ENCODE measurements at places on chromosomes 4 and X. TPM values are rescaled to one million over a fixed set of nuclear protein-coding genes. Genes with fewer than 3 reads are reported as not detected.

DNA sequence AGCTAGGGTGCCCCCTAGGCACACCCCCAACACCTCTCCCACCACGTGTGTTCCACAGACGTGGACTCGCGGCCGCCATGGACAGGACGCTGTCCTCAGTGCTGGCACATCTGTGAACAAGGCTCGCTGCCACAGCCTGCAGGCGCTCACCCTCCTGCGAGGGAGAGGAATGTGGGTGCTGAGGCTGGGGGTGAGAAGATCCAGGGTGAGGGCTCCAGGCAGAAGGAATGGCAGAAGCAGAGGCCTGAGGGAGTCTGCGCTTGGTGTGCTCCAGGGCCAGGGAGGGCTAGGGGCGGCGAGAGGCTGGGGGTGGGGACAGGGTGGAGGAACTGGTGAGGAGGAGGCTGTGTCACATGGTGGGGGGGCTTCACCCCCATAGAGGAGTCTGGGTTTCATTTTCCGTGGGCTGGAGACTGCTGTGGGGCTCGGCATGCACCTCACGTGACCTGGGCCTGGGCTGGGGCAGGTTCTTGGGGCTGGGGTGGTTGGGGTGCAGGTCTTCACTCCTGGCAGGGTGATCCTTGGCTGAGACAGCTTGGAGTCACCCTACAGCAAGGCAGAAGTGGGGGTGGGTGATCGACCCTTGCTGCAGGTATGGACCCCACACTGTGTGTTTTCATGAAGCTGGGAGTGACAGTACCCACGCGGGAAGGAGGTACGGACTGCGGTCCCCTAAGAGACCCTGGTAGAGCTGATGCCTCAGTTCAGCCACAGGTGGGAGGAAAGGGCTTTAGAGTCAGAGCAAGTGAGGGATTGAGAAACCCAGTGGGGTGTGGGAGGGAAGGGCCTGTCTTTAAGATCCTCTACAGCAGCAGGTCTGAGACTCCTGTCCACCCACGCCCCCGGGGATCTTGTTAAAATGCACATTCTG is 103.7 kb downstream of the PSAPL1 start:
- no peak for DNase-seq
- no peaks in the 10 kb centered on the region for H3K36me3 ChIP-seq
- H3K4me1 ChIP-seq: no peaks in the 10 kb centered on the region
- H3K27ac ChIP-seq: no peak overlapping the region

DNA sequence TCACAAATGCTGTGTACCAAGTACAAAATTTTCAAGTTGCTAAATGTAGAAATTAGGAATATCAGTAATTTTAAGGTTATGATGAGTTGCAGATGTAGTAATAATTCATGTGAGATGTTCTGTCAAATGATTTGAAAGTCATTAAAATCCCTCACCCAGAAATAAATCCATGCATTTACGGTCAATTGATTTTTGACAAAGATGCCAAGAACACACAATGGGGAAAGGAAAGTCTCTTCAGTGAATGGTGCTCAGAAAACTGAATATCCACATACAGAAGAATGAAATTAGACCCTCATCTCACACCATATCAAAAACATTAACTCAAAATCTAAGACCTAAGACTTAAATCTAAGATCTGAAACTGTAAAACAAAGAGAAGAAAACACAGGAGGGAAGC is 12.9 kb upstream of the BMPR1B start:
- no peaks in the 10 kb centered on the region for H3K36me3 ChIP-seq
- H3K27me3 ChIP-seq: no peaks in the 10 kb centered on the region
- H3K27ac ChIP-seq: no peak overlapping the region
- H3K4me3 ChIP-seq: no peak overlapping the region
- H3K4me1 ChIP-seq: no peaks in the 10 kb centered on the region

UGT2B10 gene
- not detected for total RNA-seq

- peak overlapping the region; percentile 97 for H3K27ac ChIP-seq
- no peaks in the 10 kb centered on the region for H3K27me3 ChIP-seq
- H3K36me3 ChIP-seq: peaks cover 6% of the 10 kb centered on the region
- H3K4me1 ChIP-seq: peaks cover 45% of the 10 kb centered on the region
- DNase-seq: peak; percentile 84
Observed at GRCh38 chr4:118834960-118835569, 861 bp downstream of the SEC24D start.

NSDHL gene
- 3.4 TPM for total RNA-seq

GRCh38 chrX:17592117-17592516 is 145.2 kb upstream of the SCML1 start:
- H3K4me3 ChIP-seq: no peak overlapping the region
- no peak for DNase-seq
- H3K27ac ChIP-seq: no peak overlapping the region
- H3K36me3 ChIP-seq: no peaks in the 10 kb centered on the region
- H3K27me3 ChIP-seq: no peaks in the 10 kb centered on the region

GRCh38 chr4:138107023-138107422 is 135.1 kb downstream of the SLC7A11 start:
- H3K4me1 ChIP-seq: peaks cover 21% of the 10 kb centered on the region
- no peak overlapping the region for H3K27ac ChIP-seq
- no peaks in the 10 kb centered on the region for H3K36me3 ChIP-seq
- H3K27me3 ChIP-seq: no peaks in the 10 kb centered on the region
- no peak overlapping the region for H3K4me3 ChIP-seq

DNA sequence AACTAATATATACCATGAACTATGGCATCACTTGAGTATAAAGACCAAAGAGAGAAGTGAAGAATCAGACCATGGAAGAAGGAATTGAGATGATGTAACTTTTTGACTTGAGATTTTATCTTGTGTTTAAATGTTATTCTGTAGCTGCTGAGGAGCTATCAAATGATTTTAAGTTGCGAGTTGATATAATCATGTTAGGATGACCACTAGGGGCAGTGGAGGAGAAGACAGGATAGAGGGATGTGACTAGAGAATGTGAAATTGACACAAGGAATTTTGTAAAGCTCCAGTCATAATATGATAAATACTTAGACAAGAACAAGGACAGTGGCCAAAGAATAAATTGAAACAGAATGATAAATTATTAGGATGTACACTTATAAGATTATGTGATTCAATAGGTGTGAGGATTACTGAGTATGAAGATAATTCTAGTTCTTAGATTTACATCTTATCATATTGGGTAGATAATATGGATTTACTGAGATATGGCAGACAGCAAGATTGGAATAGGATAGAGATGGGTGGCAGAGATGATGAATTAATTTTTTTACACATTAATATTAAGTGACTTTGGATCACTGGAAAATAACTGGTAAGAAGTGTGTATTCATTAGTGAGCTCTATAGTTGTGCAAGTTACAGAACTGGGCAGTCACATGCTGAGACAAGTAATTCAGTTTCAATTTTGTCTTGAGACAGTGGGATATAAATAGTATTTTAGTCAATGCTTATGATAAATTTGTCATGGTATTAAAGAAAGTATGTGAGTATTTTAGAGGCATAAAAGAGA is 816.0 kb upstream of the PCDH10 start:
- H3K27me3 ChIP-seq: no peaks in the 10 kb centered on the region
- no peak overlapping the region for H3K4me3 ChIP-seq
- no peaks in the 10 kb centered on the region for H3K4me1 ChIP-seq
- H3K36me3 ChIP-seq: no peaks in the 10 kb centered on the region
- H3K27ac ChIP-seq: no peak overlapping the region
- no peak for DNase-seq

- no peak overlapping the region for H3K4me3 ChIP-seq
- no peak for DNase-seq
- H3K4me1 ChIP-seq: no peaks in the 10 kb centered on the region
- H3K36me3 ChIP-seq: no peaks in the 10 kb centered on the region
- H3K27me3 ChIP-seq: no peaks in the 10 kb centered on the region
Observed at GRCh38 chr4:55004831-55005230, 120.6 kb downstream of the KDR start.

DNA sequence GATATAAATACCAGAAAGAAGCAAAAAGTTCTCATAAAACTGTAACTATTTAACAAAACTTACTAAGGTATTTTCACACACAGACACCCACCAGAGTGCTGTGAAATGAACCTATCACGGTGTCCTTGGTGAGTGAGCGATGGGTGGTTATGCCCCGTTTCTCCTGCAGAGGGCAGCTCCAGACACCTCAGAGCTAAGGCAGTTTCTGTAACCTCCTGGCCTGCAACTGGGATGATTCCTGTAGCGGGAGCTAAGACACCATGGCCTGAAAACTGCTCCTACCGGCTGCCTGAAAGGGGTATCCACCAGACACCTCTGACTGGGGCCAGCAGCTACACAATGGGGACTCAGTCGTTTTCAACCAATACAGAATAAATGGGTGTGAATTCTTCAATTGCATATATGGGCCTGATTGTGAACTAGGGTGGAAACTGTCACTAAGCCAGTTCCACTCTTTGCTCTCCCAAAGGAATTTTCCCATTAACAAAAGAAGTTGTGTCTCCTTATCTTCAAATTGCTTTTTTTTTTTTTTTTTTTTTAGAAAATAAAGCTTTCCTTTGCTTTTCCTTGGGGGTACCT is 2375.8 kb upstream of the TENM3 start:
- no peaks in the 10 kb centered on the region for H3K4me1 ChIP-seq
- no peak overlapping the region for H3K27ac ChIP-seq
- H3K27me3 ChIP-seq: no peaks in the 10 kb centered on the region
- H3K4me3 ChIP-seq: no peak overlapping the region

DNA sequence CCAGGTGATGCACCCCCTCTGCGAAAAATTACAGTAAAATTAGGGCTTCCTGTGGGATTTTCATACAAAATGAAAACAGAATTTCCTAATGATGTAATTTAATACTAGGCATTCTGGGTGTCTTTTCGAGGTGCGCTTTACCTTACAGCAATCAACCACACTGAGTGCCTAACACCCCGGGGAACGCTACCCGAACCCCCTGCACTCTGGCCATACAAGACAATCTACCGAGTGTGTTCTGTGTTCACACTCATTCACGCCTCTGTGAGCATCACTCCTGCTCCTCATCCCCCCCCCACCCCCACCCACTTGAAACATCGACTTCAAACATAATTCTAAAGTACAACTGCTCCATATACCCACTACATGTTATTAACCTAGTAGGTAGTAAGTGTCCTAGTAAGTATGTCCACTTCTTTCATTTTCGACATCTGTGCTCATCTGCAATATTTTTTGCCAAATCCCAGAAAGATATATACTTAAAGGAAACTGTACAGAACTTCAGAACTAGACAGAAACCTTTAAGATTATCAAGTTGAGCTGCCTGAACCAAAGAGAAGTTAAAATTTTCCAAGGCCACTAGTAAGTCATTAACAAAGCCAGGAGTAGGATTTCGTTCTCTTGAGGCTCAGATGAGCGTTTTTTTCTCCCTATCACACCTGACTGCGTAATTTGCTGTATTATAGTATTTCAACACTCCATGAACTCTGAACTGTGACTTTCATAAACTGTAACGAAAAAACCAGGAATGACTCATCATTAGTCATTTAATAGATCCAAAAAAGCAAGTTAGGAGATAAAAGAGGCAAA is 80.0 kb downstream of the FAT1 start:
- no peak overlapping the region for H3K4me3 ChIP-seq
- peaks cover 33% of the 10 kb centered on the region for H3K4me1 ChIP-seq
- no peak for DNase-seq
- peak overlapping the region; percentile 78 for H3K27ac ChIP-seq

- H3K4me3 ChIP-seq: no peak overlapping the region
- no peak for DNase-seq
Observed at GRCh38 chrX:129577877-129578276, 37.8 kb downstream of the OCRL start.

DNA sequence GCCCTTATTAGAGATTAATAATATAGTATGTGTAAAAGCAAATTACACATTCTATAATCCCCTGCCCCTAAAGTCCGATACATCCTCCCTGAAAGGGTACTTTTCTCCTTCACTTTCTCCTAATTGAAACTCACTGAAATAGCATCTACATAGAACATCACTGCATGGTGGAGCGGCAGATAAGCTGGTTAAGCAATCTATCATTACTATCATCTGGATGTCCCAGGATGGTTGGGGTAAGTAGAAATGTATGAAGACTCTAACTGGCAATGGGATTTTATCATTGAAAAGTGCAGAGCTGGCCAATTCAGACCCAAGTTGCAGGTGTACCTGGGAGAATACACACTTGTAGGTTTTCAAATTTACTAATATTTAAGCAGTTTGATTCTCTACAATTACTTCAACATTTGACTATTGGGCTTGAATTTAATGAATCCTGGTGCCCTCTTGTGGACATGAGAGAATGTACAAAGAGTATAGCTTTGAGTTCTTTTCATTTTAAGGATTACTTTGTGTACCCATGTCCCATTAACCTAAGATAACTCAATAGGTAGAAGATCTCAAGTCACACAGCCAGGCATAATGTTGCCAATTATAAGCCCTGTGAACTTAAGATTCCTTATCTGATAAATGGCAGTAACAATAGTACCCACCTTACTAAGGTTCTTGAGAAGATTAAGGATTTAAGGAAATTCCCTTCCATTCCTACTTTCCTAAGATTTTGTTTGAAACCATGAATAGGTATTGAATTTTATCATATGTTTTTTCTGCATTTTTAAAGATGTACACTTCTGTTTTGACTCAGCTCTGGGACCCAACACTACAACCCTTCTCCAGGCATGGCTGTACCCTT is 69.8 kb downstream of the SHROOM3 start:
- H3K4me3 ChIP-seq: no peak overlapping the region
- peak; percentile 42 for DNase-seq
- no peaks in the 10 kb centered on the region for H3K27me3 ChIP-seq
- no peaks in the 10 kb centered on the region for H3K4me1 ChIP-seq
- H3K36me3 ChIP-seq: no peaks in the 10 kb centered on the region

DNA sequence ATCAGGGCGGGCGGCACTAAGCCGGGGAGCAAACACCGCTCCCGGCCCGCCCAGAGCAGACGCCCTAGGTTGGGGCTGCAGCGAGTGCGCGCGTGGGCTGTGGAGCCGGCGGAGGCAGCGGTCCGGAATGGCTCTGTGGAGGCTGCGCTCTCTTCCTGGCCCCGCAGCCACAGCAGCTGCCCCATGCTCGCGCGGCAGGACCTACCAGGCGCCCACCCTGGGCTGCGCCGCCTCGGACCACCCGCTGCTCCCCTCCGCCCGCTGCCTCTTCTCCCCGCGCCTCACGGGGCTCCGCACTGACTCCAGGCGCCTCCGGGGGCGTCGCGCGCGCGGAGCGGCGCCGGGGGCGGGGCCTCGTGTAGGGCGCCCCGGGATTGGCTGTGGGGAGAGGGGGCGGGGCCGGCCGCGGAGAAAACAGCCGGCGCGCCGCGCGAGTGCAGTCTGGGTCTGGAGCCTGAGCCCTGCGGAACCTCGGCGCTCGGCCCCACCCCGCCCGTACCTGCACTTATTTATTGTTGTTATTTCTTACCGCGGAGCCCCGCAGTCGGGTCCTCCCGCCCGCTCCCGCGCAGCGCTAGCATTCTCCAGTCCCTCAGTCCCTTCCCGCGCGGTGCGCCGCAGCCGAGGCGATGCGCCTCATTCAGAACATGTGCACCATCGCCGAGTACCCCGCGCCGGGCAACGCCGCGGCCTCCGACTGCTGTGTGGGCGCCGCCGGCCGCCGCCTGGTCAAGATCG is at the start of gene RASL11B:
Gene RASL11B (plus strand): TSS at position 439 of the 738 bp plus-strand sequence. CDS start 191 bp downstream, at position 630.
- H3K4me1 ChIP-seq: peaks cover 20% of the 10 kb centered on the region
- H3K36me3 ChIP-seq: no peaks in the 10 kb centered on the region
- peak; percentile 84 for DNase-seq
- peak within 1 kb of the TSS; percentile 40 for H3K4me3 ChIP-seq
- H3K27ac ChIP-seq: no peak within 1 kb of the TSS

IDUA gene
- 37.6 TPM for total RNA-seq
